ENCODE measurements at places on chromosomes 1 and 21.

DNA sequence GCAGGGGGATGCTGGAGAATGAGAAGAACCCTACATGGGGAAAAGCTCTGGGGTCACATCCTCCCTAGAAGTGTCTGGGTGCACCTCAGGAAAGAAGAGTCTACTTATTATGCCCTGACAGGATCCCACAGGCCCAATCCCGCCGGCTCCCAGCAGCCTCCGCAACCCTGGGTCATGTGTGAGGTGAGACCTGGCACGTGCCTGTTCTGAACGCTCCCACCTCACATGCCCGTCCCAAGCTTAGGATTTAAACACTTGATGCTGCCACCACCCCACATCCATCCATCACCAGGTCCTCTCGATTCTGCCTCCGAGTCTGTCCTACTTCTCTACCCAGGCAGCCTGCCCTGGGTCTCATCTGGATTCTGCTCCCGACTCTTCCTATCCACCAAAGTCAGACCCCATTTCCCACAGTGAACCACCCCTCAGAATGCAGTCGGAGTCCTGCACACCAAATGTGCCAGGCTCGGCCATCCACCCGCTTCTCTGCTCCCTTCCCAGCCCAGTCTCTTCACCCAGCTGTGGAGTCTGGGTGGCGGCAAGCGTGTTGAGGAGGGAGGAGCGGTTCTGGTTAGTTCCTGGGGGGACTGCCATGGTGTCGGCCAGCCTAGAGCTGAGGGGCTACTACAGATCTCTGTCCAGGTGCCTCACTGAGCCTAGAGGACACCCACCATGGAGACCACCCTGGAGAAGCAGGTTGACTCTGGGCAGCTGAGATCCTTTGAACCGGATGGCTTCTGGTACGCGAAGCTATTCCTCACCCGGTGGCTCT is 23.9 kb downstream of the SLC2A1 start:
- no peak for DNase-seq

DNA sequence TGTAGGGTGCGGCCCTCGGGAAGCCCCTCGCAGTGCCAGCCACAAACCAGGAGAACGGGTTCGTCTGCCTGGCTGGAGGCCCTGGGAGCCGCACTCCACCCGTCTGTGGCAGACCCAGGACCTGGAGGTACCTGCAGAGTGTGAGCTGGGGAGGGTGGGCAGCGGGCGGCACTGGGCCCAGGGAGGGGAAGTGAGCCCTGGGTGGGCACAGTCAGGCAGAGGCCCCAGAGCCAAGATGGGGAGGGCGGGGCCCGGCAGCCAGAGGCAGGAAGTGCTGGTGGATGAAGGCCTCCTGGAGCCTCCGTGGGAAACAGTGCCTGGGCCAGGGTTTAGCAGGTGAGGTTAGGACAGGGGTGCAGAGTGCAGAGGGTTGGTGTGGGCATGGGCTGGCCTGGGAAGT is 4.0 kb upstream of the PEX10 start:
- DNase-seq = peak; percentile 46

- no peak for DNase-seq
Measured at GRCh38 chr1:204232526-204232925, 18.7 kb upstream of the GOLT1A start.

- DNase-seq = no peak
Measured at GRCh38 chr1:214281720-214282629, 1.0 kb downstream of the SMYD2 start.

GRCh38 chr1:175600721-175601440 is 142.5 kb downstream of the TNR start:
- no peak for DNase-seq

DNA sequence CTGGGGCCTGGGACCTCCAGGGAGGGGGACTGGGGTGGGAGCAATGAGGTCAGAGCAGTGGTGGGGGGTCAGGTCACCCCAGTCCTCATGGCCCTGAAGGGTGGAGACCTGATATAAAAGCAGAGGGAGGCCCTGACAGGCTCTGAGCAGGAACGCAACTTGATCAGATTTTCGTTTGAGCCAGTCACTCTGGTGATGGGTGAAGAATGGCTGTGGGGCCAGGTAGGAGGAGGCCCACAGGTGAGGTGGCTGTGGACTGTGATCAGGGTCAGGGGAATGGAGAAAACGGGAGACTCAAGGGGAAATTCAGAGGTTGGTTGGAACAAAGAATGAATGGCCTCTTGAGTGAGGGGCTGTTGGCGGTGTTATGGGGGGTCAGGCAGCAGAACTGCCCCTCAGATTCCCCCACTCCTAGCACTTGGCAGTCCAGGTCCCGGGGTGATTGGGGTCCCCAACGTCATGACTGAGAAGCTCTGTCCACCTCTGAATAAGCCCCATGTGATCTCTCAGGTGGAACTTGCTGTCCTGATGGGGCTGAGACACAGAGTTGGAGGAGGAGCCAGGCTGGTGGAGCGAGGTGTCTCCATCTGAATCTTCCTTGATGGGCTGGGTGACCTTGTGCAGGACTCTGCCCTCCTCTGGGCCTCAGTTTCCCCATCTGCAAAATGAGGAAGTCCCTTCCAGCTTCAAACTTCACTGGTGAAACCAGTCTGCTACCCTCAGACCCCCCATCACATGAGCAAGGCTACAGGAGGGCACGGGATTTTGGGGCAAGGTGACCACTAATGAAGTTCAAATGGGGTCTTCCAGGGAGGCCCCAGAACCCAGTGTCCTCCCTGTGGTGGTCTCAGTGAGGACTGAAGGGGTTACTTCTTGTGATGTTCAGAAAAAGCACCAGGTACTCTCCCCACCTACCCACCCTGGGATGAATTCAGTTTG is 683.0 kb downstream of the MATN1 start:
- no peak for DNase-seq

DNA sequence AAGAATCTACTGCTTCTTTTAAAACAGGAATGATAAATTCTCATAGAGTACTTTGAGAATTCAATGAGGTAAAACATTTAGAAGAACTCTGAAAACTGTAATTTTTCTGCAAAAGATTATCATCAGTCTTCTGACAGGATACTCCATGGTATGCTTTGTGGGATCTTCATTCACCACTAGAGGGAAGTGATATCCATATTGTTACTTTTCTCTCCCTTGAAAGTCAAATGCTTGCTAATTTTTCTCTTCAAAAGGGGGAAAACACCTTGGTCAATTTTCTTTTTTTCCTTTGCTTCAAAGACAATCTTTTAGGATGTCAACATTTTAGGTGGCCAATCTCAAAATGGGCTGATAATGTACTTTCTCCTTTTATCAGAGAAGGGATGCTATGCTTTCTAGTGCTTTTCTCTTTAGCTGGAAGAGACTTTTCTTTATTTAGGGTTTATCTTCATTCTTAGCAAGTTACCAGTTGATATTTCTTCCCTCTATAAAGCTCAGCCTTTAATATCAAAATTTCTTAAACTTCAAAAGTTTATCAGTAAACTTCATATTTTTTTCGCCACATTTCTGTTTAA is 95.5 kb downstream of the NEGR1 start:
- peak; percentile 21 for DNase-seq

DNA sequence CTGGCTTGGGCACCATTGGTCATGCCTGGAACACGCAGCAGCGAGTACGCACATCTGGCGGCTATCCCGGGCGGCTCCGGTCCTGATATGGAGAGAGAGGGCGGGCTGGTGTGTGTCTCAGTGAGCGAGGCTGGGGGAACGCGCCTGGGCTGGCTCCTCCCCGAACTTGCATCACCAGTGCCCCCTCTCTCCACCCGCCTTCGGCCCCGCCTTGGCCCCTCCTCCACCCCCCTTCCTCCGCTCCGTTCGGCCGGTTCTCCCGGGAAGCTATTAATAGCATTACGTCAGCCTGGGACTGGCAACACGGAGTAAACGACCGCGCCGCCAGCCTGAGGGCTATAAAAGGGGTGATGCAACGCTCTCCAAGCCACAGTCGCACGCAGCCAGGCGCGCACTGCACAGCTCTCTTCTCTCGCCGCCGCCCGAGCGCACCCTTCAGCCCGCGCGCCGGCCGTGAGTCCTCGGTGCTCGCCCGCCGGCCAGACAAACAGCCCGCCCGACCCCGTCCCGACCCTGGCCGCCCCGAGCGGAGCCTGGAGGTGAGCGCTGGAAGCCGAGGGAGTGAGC is at the start of gene ATF3:
TSS of gene ATF3 (plus strand) at position 370 of the 567 bp plus-strand sequence. CDS start 6,261 bp downstream, outside the sequence.
- peak; percentile 99 for DNase-seq

GRCh38 chr1:97047421-97047793 is 325.8 kb downstream of the PTBP2 start:
- DNase-seq = no peak
